HepG2 (cell line): ENCODE measurements at places on chromosomes 3 and 15. TPM values are rescaled to one million over a fixed set of nuclear protein-coding genes. Genes with fewer than 3 reads are reported as not detected.
A peak's percentile ranks its signal among the peaks of the same experiment; 100 is the strongest.

- peak; percentile 37 for DNase-seq
Measured at GRCh38 chr3:52323526-52324295, 7.6 kb downstream of the DNAH1 start.

- DNase-seq = peak; percentile 49
Measured at GRCh38 chr3:197454014-197454413, 101.8 kb downstream of the BDH1 start.

GRCh38 chr15:88881775-88882174 lies 13.6 kb downstream of the HAPLN3 start:
- DNase-seq = no peak

GRCh38 chr15:95210436-95210981 lies 979.1 kb downstream of the MCTP2 start:
- no peak for DNase-seq

DNA sequence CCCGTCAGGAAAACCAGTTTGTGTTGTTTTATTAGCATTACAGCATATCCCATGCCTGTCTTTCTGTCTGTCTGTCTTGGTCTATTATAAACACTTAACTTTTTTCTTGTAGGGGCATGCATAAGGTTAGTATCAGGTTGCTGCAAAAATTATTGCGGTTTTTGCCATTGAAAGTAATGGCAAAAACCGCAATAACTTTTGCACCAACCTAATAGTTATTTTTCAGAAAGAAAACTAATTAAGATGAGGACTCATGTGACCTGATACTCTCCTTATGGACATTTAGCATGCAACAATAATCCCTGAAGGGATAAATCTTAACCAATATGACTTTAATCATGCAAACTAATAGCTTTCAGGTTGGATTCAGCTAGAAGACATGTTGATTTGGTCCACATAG lies 326.7 kb upstream of the SUCLG2 start:
- DNase-seq = no peak

DNA sequence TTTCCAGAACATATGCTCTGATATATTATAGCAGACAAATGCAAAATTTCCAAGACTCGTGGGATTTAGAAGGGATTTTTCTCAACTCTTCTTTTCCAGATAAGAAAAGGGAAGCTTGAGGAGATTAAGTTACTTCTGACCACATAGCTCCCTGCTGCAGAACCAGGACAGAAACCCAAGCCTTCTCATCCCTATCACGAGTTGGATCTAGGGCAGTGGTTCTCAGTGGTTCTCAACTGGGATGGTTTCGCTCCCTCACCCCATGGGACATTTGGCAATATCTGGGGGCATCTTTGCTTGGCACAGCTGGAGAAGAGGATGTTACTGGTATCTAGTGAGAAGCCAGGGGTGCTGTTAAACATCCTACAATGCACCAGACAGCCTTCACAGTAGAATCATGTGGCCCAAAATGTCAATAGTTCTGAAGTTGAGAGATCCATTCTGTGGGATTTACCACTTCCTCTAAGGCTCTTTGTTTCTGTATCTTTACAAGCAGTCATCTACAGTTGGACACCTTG lies 64.2 kb downstream of the LIPC start:
- no peak for DNase-seq

DNA sequence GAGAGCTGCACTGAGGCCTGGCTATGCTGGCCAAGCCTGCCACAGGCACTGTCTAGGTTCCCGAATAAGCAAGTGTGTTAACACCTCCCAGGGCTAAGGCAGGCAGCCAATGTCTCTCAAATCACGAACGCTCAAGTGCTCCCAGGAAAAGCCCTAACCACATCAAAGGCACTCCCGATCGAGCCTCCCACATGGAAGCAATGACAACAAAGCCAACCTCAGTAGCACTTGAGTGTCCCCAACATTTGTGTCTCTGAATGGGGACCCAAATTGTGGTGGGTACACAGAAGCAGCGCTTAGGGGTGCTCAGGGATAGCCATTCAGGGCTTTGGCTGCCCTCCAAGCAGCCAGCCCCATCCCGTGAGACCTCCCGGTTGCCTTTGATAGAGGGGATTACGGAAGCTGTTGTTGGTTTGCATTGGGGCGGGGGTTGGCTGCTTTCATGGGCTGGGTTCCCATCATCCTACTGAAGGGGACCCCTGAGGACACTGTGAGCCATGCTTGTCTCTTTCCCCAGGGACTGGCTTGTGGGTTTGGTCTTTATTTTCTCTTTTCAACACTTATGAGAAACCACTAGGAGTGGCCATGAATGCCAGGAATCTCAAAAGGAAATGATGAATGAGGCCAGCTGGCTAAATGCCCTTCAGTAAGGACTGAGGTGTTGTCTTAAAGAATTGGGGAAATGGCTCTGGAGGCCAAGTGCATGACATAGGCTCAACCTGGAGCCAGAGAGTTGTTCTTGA lies 234.1 kb upstream of the FEZF2 start:
- no peak for DNase-seq

DNA sequence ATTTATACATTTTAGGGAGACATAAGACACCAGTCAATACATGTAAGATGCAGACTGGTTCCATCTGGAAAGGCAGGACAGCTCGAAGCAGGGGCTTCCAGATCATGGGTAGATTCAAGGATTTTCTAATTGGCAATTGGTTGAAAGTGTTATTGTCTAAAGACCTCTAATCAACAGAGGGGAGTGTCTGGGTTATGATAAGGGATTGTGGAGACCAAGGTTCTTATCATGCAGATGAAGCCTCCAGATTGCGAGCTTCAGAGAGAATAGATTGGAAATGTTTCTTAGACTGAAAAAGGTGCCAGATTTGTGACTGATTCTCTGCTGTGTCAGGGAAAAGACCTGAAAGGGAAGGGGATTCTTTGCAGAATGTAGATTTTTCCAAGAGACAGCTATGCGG lies 15.1 kb downstream of the TM2D3 start:
- no peak for DNase-seq

DNA sequence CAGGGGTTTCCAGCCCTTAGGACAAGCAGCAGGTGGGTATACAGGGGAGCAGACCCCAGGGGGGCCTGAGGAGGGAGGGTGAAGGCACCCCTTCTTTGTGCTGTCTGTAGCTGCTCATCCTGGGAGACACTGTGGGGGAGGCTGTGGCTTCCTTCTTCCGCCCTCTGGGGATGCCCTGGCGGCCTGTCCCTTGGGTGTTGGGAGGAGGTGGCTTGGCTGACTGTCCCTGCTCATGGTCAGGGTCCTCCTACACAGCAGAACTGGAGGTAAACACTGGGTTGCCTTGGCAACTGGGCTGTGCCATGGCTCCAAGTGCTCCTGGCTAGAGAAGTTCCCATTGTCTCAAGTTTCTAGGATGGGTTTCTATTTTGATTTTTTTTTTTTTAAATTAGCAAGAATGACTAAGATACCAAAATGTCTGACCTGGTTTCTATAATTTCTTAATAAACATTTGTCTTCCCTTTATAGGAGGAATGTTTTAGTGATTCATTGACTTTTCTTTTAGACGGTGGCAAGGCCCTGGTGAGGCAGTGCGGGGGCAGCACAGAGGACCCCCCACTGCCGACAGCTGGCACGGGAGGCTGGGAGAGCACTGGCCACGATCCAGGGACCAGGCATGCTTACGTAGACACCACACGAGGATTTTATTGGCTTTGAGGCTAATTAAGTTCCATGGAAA lies 12.4 kb downstream of the KLF13 start:
- peak; percentile 38 for DNase-seq

DNA sequence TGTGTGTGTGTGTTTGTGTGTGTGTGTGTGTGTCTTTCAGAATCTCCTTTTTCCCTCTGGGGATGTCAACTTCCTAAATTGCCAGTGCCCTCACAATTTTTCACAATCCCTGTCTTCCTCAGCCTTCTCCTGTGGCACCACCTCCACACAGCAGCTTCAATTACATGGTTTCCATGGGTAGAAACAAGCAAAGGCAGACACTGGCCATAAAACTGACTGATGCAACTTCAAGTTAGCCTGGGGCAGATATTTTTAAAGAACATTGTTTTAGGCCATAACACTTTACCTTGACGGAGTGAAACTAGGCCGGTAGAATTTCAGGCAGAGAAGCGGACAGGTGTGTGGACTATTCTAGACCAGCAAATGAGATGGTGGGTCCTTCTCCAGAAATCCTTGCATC lies 405.8 kb upstream of the SUCLG2 start:
- no peak for DNase-seq

GRCh38 chr3:21913791-21914190 lies 162.8 kb upstream of the ZNF385D start:
- no peak for DNase-seq

- DNase-seq = no peak
Measured at GRCh38 chr3:94912656-94913055, 849.8 kb downstream of the NSUN3 start.

- no peak for DNase-seq
Measured at GRCh38 chr3:119585208-119585607, 5.9 kb downstream of the ADPRH start.

DNA sequence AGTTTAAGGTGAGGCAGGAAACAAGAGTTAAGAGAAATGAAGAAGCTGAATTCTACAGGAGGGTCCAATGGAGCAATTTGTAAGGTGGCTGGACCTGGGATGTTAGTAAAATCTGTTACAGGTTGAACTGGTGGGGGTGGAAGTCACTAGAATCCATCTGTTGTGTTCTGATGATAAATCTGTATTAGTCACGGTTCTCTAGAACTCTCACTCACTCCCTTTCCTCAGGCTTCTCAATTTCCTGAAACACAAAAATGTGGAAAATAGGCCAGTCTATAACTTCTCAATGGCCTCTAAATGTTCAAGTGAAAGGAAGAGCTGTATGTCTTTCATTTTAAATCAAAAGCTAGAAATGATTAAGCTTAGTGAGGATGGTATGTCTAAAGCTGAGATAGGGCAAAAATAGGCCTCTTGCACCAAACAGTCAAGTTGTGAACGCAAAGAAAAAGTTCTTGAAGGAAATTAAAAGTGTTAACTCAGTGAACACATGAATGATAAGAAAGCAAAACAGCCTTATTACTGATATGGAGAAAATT lies 180.2 kb upstream of the CBLB start:
- DNase-seq = no peak

GRCh38 chr3:99856437-99857220 lies 39.0 kb downstream of the CMSS1 start:
- DNase-seq = no peak

DNA sequence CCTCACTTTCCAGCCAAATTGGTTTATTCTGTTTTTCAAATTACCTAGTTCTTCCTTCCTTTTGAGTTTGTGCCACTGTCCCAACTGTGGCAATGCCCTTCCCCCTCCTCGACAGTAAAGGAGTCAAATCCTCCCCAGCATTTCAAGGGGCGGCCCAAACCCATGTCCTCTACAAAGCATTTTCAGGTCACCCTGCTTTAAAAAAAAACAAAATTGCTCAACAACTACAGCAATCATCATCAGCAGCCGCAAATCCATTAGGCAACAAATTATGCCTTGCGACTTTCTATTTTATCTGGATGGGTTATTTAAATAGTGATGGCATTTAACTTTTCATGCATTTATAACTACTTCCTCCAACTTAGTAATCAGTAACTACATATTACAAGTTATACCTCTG lies 32.7 kb downstream of the PLD1 start:
- DNase-seq = no peak

DNA sequence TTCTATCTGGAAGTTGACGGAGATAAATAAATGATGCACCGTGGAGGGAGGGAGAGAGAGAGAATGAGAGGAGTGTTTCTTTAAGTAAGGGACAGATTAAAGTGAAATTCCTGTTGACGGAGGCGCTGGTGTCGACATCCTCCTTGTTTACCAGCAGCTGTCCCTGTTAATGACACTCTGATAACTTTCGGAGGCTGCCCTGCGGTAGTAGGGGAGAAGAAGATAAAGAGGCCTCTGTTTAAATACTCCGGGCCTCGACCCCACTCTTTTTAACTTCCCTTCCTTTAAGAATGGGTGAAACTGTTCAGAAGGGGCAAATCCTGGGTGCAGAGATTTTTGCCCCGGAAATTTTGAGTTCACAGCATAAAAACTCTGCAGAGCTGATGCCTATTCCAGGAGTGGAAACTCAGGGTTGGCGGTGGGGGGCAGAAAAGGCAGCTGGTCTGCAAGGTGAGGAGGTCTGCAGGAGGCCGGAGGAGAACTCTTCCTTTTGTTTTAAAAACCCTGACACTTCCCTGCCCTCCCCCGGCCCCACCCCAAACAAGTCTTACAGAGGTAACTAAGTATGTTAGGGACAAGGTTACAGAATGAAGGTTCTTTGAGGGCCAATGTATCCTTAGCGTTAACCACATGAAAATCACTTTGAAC lies 276.6 kb upstream of the NR2F2 start:
- DNase-seq = peak; percentile 22

- no peak for DNase-seq
Measured at GRCh38 chr3:50442945-50443579, 60.4 kb downstream of the CACNA2D2 start.

DNA sequence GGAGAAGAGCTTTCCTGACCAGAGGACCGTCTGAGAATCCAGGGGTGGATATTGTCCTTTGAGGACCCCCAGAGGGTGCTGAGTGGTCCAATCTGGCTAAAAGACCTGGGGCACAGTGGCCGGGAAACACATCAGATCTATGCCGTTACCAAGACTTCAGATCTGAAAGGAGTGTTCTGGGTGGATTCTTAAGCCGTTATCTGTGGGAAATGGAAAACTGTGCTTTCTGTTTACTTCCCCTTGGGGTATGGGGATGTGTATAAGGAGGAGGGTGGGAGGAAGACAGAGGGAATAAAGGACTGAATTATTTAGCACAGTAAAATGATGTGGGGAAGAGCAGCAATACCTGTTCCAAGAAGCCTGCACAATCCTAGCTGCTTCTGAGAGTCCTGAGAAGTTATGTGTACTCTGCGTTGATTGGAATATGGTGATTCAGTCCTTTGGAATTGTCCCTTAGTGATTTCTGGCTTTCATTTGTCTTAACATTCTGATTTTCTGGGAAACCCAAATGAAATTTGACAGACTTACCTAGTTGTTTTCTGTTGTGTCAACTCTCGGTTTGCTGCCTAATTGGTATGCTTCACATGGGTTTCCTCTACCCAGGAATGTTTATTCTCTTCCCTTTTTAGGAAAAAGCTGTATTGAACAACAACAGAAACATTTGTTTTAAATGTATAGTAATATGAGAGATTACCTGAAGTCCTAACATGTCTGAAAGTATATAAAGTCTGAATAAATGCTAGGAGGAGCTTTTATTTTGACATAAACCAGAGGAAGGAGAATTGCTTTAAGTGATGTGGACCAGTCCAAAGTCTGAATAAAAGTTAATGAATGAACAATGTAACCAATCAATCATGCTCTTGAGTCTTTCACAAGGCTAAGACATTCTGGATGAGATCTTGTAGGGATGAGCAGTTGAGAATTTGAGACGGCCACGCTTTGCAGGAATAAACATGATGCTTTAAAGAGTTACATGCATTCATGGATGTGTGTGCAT lies 427.1 kb upstream of the C2CD4B start:
- DNase-seq = peak; percentile 13

Gene ZBTB47
- 1.4 and 3.1 TPM in 2 replicates for total RNA-seq

Gene TUSC7
- total RNA-seq = not detected in 2 replicates

Gene CMTM8
- total RNA-seq = 6.6 and 8.9 TPM in 2 replicates

Gene FBLN2
- not detected in 2 replicates for total RNA-seq

Gene WNT5A
- total RNA-seq = not detected in 2 replicates

Gene LRRIQ4
- not detected in 2 replicates for total RNA-seq

Gene MEX3B
- 0.62 and 0.72 TPM in 2 replicates for total RNA-seq

Gene TLR9
- total RNA-seq = not detected in 2 replicates

Gene ARGFX
- total RNA-seq = not detected in 2 replicates
